ENCODE measurements at places on chromosomes 3 and 15.

DNA sequence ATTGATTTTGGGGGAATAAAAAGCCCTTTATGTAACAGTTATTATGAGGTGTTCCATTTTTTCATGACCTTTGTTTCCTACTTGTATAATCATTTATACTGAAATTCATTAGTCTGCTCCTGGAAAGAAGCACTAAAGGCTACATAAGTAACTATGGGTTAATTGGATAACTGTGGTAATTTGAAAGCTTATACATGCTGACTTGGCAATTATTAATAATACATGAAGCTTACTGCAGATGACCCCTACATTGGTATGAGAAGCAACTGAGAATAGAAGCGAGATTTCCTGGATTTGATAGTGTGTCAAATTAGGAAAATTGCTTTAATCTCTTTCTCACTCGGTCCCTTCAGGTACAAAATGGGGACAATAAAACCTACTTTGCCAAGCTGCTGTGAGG lies 658.0 kb downstream of the ROBO1 start:
- DNase-seq = no peak

GRCh38 chr3:11228041-11228440 lies 44.2 kb upstream of the ATG7 start:
- no peak for DNase-seq

DNA sequence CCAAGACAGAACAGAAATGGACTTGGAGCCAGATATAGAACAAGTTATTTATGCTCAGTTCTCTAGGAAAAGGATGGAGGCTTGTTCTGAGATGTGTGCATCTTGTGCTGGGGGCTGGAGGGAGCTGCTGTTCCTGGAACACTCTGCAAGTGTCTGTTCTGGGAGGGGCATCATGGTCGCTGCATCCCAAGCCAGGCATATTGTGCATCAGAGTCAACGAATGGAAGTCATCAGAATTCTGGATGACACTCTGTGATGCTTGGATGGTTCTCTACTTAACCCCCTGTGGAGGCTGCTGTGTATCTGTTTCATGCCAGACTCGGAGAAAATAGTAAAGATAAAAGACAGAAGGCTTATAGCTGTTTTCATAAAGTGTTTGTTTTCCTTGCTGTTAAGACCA lies 34.7 kb downstream of the RPL22L1 start:
- no peak for DNase-seq

DNA sequence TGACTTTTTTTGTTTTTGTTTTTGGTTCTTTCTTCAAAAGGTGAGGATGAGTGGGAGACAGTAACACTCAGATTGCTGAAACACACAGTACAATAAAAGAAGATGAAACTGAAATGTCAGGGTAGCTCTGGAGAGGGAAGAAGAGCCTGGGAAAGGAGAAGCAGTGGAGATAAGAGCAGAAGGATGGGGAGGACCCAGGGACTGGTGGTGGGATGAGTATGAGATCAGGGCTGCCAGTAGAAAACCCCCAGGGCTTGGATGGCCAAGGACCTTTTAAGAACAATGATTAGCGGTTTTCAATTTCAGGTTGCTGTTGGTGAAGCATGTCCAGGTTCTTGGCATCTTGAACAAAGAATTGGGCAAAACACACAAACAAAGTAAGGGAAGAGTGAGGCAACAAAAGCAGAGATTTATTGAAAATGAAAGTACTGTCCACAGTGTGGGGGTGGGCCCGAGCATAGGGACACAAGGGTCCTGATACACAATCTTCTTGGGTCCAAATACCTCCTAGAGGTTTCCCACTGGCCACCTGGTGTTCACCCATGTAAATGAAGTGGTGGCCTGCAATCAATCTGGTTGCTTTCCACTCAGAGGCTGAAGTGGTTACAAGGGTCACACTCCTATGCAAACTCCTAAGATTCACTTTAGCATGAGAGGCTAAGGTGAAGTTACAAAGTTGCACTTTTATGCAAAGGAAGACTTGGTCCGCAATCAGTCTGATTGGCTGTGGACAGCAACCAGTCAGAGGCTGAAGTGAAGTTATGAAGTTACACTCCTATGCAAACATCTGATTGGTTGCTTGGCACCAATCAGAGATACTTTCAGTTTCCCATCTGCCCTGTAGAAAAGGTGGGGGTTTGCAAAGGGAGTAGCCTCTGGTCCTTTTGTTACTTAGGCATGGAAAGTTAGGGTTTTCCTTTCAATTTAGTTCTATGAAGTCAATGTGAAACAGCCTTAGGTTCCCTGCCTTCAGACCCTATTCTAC lies 26.1 kb upstream of the MFSD1 start:
- DNase-seq = no peak

GRCh38 chr3:177147790-177148189 lies 49.5 kb downstream of the TBL1XR1 start:
- no peak for DNase-seq

GRCh38 chr3:146342989-146343388 lies 92.1 kb upstream of the PLSCR4 start:
- no peak for DNase-seq

- DNase-seq = no peak
Observed at GRCh38 chr3:176937994-176938393, 259.3 kb downstream of the TBL1XR1 start.

GRCh38 chr3:127264292-127264691 lies 23.6 kb downstream of the PRR20G start:
- no peak for DNase-seq

DNA sequence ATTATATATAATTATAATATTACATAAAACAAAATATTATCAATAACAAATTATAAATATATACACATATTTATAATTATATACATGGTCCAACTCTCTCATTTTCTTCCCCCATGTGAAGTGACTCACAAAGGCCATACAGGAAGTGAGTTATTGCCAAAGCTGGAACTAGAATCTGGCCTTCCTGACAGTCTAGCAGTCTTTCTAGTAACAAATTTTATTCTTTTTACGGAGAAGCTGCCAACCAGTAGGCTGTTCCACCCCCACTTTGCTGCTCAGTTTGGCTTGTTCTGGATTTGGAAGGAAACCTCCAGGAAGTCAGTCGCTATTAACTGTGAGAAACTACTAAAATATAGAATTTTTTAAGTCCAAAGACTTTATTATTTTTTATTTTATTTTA lies 79.6 kb downstream of the DHX36 start:
- no peak for DNase-seq

GRCh38 chr15:84926491-84927230 lies 42.2 kb downstream of the SLC28A1 start:
- DNase-seq = no peak

DNA sequence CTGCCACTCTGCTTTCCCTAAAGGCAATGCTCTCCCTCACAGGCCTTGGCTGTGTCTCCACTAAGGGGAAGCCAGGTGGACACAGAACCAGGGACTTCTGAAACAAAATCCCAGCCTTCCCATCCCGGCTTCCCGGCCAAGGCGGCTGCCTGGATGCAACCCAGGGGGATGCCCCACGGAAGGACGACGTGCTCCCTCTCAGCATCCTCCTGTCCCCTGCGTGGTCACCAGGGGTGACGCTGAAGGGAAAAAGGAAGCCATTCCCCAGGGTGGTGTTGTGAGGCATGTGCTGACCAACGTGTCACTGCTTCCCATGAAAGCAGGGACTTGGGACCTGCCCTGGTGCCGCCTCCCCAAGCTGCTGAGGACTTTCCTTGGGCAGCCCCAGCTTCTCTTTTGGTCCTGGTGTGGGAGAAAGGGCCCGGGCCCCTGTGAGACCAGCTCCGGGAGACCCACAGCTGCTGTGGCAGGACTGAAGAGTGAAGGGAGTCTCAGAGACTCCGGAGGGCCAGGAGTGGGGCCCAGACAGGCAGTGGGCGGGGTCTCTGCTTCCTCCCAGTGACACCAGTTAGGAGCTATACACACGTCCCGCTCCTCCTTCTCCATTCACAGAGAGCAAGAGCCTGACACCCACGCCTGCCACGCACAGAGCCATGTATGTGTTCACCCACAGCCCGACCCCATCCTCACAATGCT lies 139.2 kb downstream of the NUP210 start:
- DNase-seq = no peak

GRCh38 chr3:189529889-189530471 lies 101.2 kb upstream of the TP63 start:
- no peak for DNase-seq

GRCh38 chr15:47720555-47720954 lies 3.2 kb downstream of the SEMA6D start:
- DNase-seq = no peak

- DNase-seq = no peak
Observed at GRCh38 chr3:171419457-171419856, 40.7 kb downstream of the TNIK start.

GRCh38 chr3:160879859-160880258 lies 123.8 kb downstream of the PPM1L start:
- DNase-seq = no peak

DNA sequence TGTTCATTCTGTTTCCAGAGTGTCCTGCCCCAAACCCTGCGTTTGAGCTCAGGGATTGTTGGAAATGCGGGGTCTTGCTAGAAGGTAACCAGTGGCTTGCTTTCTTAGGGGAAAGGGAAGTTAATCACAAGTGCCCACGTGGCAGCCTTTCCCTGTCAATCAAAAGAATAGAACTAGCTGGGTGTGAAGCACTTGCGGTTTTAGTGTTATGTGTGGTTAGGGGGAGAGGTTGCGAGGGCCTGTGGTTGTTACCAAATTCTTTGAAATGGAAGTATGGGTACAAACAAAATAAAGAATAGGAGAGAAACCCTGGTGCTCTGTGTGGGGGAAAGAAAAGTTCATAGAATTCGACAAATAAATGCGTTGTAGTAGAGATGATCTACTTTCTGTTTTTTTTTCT lies 67.6 kb downstream of the FNDC3B start:
- peak; percentile 46 for DNase-seq

DNA sequence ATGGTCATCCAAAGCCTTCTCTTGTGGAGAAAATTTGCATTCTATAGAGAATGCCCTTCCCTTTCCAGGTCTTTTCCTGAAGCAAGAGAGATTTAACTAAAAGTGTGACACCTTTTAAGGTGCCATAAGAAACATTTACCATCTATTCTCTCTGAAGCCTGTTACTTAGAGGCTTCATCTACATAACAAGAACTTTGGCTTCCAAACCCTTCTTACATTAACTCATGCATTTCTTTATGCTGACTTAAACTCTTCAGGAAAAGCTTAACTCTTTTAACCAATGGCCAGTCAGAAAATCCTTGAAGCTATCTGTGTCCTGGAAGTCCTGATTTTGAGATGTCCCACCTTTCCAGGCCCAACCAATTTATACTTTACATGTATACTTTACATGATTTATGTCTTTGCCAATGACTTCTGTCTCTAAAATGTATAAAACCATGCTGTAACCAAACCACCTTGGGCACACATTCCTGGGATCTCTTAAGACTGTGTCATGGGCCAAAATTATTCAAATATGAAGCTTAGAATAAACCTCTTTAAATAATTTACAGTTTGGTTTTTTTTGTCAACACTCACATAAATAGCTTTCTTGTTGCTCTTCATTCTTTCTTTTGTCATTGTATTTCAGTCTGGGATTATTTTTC lies 472.6 kb upstream of the NECTIN3 start:
- no peak for DNase-seq

DNA sequence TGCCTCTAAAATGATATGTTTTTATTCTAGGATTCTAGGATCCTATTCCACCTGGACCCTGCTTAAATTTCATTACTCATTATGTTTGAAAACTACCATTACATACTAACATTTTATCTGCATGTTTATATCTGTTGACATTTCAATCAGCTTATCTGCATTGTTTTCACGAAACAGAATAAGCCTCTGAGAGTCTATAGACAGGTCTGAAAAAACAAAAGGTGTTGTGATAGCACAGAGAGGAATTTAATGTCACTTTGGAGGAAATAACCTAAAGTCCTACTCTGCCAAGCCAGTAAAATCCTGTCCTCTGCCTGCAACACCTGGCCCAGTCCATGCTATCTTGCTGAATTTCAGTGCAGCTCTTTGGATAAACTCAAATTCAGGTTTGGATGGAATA lies 315.2 kb downstream of the ZBTB20 start:
- no peak for DNase-seq

- no peak for DNase-seq
Observed at GRCh38 chr3:72135636-72136035, 350.7 kb upstream of the PROK2 start.

GRCh38 chr15:89395031-89395430 lies 60.4 kb upstream of the POLG start:
- DNase-seq = no peak

DNA sequence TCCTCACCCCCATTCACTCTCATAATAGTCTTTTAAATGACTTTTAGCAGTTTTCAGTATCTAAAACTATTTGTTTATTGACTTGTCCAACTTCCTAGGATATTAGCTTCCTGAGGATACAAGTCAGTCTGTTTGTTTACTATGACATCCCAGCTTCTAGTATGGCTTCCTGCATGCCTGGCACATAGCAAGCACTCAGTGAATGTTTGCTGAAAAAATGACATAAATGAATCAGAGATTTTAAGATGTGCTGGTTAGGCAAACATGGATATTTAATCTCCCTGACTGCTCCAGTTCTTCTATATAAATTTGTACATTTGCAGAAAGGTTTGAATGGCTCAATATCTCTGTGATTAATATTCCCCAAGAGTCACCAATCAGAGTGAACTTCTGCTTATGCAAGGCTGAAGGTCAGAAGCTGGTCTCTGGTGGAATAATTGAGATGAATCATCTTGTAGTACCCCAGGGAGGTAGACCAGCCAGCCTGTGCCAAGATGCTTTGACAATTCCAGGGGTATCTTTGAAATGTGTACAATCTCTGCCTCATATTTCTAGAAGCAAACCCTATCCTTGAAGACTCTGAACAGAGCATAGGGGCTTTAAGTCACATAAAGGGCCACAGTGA lies 219.0 kb upstream of the LMCD1 start:
- no peak for DNase-seq

DNA sequence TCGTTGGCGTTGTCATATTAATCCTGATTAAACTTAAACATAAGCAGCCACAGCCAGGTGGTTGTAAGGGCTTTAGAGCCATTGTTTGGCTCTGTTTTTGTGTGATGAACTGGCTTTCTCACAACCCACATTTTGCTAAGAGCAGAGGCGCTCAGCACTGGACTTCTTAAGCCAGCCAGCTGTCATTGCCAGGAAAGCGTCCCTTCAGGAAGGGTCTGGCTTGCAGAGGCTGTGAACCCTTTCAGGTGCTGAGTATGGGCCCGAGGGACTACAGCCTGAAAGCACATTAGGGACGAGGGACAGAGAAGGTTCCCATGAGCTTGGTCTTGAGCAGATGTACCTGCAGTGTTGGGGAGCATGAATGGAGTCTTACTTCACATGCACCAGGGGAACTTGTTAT lies 112.3 kb downstream of the CHCHD6 start:
- DNase-seq = no peak

DNA sequence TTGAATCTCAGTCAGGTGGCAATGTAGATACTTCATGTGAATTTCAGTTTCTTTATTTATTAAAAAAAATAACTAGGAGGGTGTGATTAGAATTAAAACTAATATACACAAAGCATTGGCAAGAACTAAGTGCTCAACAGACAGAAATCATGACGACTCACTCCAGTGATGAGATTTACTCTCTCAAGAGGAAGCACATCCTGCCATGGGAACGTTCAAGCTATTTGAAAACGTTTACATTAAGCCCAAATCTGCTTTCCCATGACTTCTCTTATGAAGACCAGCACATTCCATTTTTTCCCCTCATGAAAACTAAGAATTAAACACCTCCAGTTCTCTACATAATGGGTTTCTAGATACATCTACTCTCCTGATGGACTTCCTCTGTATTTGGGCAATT lies 8.5 kb downstream of the WDR53 start:
- no peak for DNase-seq
